Left lobe of liver (tissue), 2 donors: ENCODE measurements at places on chromosomes 2 and 18. TPM values are rescaled to one million over a fixed set of nuclear protein-coding genes. Genes with fewer than 3 reads are reported as not detected.

DNA sequence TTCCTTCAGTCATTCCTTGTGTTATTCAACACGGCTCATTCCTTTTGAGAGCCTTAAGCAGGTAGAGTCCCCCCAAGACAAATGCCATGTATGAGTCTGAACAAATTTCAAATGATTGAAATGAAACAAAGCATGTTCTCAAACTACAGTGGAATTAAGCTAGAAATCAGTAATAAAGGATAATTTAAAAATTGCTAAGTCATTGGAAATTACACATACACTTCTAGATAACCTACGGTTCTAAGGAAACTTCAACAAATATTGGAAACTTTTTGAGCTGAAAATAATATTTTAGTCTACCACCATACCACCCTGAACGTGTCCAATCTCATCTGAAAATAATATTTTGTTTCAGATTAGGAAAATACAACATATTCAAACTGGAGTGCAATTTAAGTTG is 71.8 kb upstream of the UGP2 start:
- no peak for DNase-seq

DNA sequence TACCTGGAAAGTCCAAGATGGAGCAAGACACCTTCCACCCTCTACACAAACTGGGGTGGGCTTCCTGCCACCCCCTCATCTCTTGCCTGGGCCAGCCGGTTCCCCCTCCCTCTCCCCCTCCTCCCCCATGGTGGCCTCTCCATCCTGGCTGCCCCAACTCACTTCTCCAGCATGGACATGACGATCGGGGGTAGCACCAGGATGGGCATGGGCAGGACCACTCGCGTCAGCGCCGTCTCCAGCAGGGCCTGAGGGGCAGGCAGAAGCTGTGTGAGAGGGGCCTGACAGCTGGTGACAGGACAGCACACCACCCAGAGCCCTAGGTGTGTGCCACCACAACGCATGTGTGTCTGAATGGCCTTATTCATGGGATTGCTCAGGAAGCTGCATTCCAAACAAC is 51.0 kb downstream of the EMX1 start:
- no peak for DNase-seq

DNA sequence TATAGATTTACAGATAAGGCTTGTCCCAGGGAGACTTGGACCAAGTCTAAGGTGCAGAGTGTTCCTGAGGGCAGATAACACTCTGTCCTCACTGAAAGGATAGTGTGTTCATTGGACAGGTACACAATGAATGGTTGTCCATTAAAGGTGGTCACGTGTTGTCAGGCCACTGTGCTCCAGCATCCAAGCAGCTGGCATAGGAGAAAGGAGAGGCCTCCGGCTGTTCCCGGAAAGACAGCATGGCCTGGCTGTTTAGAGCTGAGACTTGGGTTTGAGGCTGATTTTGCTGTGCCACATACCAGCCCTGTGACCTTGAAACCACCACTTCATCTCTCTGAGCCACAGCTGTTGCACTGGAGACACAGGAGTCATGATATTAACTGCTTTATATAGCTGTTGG is 19.6 kb upstream of the SULT1C3 start:
- no peak for DNase-seq

DNA sequence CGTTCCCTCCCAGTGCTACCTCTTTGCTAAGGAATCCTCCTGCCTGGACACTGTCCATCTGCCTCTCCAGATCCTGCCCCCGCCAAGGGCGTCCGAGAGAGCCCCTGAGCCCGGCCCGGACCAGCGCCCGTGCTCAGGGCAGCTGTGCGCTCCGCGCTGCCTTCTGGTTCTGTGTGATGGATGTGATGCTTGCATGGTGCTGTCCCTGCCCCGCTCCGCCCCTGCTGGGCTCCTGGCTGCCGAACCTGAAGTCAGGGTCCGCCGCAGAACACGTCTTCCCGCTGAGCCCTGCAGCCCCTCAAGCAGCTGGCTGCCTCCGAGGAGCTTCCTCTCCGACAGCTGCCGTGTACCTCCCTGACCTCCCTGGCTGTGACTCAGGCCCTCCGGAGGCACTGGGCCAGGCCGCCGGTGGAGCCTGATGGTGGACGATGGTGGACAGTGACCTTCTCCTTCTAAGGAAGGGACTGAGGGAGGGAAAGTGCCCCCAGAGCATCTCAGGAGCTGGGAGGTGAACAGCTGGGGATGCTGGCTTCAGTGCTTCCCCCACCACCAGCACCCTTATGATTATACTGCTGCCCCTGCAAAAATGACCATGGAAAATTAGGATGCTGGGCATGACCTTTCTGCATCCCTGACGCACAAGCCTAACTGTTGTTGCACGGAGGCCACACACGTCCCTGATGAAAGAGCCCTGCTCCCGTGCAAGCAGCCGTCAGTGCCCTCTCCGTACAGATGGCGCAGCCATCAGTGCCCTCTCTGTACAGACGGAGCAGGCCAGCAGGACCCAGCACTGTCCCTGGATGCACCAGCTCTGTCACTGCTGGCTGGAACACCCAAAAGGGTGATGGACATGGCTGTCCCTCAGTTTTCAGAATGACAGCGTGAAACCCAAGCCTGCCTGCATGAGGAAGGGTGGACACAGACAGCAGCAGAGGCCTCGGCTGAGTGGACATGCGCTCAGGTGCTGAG is 99.3 kb downstream of the TPO start:
- no peak for DNase-seq

GRCh38 chr2:68709421-68709911 is 25.1 kb upstream of the ARHGAP25 start:
- no peak for DNase-seq

- DNase-seq, result no peak
Measured at GRCh38 chr2:71298914-71299313, 32.7 kb upstream of the ZNF638 start.

GRCh38 chr2:23497536-23497935 is 112.6 kb downstream of the KLHL29 start:
- DNase-seq, result no peak

DNA sequence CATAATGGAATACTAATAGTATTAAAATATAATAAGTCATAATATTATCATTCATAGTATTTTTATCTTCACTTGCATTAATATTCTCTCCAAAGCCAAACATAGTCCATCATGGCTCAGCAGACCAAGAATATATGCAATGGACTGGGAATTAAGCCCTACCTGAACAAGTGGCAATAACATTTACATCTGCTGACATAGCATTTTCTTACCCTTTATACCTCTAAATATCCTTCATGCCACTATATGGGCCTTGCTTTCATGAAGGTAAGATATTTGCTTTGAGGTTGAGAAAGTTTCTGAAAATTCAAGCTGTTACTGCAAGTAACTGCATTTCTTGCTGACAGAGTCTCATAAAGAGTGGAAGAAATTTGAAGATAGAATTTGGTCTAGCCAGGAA is 847.4 kb upstream of the GCFC2 start:
- DNase-seq, result no peak

DNA sequence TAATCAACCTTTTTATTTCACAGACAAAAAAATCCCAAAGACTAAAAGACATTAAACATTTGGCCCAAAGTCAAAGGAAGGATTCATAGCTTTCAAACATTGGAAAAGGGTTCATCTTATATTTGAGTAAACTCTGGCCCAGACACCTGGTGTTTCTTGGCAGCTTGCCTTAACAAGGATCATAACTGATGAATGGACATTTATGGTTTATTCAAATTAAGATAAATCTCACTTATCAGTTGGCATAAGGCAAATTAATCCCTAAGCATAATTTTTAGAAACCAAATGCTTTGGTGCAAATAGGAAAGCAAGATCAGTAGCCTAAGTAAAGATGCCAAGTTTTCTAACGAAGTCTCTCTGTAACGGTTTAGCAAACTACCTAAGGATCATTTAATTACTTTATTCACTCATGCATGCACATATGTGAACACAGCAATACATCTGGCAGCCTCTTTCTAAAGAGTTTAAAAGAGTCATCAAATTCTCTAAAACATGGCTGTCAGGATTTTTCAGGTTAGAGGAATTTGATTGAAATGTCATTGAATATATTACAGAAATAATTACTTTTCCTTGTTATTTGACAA is 323.4 kb upstream of the RBMS1 start:
- DNase-seq, result no peak

- DNase-seq, result no peak
Measured at GRCh38 chr2:8116661-8117060, 565.2 kb upstream of the ID2 start.

GRCh38 chr2:191710411-191710900 is 32.5 kb downstream of the NABP1 start:
- DNase-seq, result no peak

DNA sequence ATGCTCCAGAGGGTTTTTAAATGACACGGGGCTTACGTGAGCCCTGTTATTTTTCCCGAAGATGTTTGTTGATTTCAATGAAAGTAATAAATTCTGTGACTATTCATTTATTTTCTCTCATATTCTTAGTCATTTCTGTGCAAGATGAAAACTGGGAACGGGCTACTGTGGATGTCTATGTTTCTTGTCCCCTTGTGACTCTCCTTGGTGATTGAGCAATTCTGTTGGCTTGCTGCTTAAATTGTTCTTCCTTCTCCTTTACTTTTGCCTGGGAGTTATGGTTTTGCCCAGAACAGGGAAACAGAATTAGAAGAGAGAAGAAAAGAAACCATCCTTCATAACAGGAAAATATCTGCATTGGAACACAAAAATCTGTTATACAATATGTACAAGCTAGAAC is 508.2 kb upstream of the DSEL start:
- DNase-seq, result no peak

DNA sequence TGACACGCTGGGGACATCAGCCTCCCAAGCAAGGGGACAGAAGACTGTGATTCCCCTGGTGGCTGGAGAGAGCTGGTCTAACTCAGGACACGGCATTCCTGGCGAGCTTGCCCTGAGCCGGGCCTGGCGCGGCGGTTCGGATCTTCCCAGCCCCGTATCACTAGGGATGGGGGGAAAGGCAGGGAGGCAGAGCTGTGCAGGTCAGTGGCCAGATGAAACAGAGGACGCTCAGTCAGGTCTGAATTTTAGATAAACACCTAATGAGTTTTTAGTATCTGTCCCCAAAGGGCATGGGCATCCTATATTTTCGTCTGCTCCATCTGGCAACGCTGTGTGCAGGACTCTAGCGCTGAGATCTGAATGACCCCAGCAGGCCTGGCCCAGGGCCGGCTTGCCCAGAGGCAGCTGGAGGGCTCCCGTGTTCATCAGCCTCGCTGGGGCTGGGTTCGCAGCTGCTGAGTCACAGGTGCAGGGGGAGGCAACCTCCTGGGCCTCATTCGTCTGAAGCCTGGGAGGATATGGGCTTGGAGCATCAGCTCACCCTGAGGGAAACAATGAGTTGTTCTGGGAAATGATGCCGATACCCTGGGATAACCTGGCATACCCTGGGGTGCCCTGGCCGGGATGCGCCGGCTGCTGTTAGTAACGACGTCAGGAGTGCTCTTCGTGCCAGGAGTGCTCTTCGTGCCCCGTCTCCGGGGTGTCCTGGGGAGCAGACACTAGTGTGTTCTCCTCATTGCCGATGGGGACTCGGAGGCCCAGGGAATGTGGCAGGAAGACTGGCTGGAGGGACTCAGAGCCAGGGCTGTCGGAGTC is 48.1 kb upstream of the HPCAL1 start:
- DNase-seq, result no peak

DNA sequence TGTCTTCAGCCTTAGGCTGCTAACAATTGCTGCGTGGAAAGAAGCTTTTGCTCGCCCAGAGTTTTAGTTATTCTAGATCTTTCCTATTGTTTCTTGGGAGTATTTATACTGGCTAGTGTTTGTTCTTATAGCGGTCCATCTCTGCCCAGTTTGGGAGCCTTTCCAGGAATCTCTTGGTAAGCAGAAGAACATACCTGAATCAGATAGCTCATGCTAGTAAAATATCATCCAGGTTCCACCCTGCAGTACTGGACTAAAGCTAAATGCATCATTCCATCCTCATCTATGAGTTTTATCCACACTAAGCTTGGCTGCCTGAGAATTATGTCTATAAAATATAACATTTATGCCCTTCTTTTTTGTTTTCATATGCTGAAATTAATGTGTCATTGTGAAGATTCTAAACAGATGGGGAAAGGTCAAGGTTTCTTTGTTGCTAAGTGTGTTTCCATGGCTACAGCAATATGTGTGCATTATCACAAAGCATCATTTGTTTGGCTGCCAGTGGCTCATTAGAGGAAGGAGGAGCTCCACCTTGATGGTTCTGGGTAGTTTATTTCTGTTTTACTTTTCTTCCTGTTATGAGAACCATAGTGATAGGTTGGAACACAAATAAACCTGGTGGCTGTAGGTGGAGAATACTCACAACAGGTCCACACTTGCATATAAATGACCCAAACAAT is 182.8 kb downstream of the PIK3C3 start:
- DNase-seq, result no peak

DNA sequence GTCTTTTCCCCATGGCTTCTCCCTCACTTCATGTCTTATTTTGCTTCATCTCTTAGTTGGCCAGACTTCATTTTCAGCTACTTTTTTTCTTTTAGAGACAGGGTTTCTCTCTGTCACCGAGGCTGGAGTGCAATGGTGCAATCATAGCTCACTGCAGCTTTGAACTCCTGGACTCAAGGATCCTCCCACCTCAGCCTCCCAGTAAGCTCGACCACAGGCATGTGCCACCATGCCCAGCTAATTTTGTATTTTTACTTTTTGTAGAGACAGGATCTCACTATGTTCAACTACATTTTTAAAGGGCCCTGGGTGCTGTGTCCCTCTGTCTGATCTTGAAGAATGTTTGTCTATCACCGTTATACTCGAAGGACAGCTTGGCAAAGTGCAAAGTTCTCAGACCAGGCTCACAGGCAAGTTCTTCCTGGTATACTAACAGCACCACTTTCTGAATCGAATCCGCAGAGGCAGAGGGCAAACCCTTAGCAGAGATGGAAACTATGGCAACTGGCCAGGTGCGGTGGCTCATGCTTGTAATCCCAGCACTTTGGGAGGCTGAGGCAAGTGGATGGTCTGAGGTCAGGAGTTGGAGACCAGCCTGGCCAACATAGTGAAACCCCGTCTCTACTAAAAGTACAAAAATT is 60.9 kb downstream of the SOWAHC start:
- no peak for DNase-seq

GRCh38 chr2:114005110-114005783 is 115.4 kb downstream of the ACTR3 start:
- DNase-seq, result no peak

The CRYGC gene
- total RNA-seq, result not detected

The AQP12B gene
- total RNA-seq, result not detected

The PLGLB2 gene
- 254 TPM for total RNA-seq

The GPBAR1 gene
- total RNA-seq, result 1.3 TPM

The SCYGR7 gene
- total RNA-seq, result not detected
